GM12891 (cell line): ENCODE measurements at places on chromosomes 3 and 15.

DNA sequence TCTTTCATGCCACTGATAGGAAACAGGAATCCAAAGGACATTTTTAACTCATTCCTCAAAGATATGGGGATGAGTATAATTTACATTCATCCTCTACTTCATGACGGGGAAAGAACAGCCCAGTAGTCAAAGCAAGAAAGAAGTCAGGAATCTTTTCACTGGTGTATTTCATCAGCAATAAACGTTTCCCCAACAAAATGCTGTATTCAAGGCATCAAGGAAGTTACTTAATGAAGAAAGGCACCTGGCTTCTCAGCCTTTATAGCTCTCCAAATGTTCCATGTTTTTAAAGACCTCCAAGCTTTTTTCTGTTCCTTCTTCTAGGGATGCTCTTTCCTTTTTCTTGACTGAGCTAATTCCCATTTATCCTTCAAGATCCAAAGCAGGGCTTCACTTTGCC is 221.5 kb upstream of the ICE2 start:
- no peak for DNase-seq

DNA sequence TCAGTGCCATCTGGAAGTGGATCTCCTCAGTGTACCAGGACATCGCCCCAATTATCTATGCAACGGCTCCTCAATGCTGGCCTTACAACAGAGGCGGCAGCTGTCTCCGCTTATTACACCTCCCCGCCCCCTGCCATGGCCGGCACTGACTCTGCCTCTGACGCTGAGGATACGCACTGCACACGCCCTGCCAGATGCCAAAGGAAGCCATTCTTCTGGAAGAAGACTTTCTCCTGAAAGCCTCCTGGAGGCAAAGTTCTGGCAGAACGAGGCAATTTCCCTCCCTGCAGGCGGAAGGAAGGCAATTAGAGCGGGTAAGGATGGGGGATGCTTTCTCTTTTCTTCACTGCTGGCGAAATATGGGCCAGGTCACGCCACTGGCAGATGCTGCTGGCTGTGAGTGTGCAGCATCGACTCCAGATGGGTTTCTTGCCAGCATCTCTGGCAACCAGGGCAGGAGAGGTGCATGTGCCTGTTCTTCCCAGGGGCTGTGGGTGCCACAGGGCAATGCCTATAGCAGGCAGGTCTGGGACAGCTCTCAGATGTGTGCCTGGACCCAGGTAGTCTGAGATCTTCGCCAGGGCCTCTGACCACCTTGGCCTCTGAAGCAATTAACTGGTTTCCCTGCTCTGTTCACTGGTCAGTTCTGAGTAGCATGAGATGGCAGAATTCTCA is 62.2 kb upstream of the MRPS22 start:
- DNase-seq, result no peak

DNA sequence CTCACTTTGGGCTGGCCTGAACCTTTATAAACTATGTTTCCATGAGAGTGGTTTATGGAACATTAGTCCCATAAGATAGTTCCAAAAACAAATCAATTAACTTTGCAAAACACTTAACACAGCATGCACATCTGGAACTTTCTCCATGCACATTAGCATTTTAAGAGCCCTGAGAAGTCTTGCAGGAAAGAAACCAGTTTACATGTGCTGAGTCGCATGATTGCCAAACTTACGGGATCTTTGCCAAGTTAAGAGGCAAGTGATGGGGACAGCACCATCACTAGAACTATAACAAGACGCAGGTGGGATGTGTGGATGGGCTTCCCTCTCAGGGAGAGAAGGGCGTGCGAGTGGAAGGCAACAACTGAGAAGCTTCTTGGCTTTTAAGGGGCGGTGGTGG is 20.7 kb downstream of the ADAMTS9 start:
- DNase-seq, result no peak

- no peak for DNase-seq
Measured at GRCh38 chr3:133329626-133330025, 70.2 kb upstream of the BFSP2 start.

DNA sequence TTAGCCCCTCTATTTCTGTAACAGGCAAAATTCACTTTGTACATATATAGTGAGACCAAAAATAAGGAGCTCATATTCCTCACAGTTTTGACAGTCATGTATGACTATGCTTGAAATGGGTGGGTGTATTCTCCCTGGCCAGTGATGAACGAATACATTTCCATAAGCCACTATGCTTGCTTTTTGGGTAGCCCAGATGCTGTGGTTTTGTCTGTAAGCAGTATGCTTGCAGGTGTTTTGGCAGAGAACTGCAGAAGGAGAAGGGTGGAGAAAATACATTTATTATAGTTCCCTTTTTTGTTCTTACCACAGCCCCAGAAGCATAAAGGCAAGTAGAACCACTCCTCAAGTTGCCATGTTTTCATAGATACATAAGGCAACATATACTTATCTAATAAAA is 131.2 kb downstream of the RBMS3 start:
- no peak for DNase-seq

GRCh38 chr3:126346466-126346865 is 10.7 kb downstream of the KLF15 start:
- no peak for DNase-seq

GRCh38 chr3:101849714-101850245 is 466 bp downstream of the NFKBIZ start:
- no peak for DNase-seq
